RWPE2 (cell line): ENCODE measurements at places on chromosomes 6 and 20.
A peak's percentile ranks its signal among the peaks of the same experiment; 100 is the strongest.

DNA sequence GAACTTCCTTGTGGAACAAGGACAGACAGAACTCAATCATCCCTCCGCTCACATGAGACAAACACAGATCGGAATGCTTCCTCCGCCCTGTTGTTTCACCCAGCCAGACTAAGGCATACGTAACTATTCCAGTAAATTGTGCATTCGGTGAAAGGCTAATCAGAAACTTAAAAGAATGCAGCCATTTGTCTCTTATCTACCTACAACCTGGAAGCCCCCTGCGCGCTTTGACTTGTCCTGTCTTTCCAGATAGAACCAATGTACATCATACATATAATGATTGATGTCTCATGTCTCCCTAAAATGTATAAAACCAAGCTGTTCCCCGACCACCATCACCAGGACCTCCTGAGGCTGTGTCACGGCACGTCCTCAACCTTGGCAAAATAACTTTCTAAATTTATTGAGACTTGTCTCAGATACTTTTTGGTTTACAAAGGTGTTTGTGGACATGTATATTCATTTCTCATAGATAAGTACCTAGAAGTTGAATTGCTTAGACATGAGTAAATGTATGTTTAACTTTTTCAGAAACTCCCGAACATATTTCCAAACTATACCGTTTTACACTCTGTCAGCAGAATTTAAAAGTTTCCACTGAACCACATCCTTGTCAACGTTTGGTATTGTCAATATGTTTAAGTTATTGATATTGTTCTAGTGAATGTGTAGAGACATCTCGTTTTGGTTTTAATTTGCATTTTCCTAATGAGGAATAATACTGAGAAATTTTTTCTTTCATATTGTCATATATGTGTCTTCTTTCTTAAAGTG is 197.6 kb upstream of the THBS2 start:
- no peak for DNase-seq

GRCh38 chr20:32277361-32278198 is at the start of gene KIF3B:
KIF3B (plus strand) TSS chr20:32277651; CDS start chr20:32309778, 32,127 bp downstream.
- DNase-seq, result peak; percentile 99

- DNase-seq, result peak; percentile 89
Measured at GRCh38 chr20:48827855-48828733, at the start of gene PREX1. PREX1 (minus strand) TSS chr20:48827999; CDS start chr20:48827860, 139 bp downstream.

DNA sequence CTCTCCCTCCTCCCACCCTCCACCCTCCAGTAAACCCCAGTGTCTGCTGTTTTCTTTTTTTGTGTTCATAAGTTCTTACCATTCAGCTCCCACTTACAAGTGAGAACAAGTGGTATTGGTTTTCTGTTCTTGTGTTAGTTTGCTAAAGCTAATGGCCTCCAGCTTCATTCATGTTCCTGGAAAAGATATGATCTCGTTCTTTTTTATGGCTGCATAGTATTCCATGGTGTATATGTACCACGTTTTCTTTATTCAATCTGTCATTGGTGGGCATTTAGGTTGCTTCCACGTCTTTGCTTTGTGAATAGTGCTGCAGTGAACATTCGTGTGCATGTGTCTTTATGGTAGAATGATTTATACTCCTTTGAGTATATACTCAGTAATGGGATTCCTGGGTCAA is 42.7 kb upstream of the KCNG1 start:
- DNase-seq, result no peak

DNA sequence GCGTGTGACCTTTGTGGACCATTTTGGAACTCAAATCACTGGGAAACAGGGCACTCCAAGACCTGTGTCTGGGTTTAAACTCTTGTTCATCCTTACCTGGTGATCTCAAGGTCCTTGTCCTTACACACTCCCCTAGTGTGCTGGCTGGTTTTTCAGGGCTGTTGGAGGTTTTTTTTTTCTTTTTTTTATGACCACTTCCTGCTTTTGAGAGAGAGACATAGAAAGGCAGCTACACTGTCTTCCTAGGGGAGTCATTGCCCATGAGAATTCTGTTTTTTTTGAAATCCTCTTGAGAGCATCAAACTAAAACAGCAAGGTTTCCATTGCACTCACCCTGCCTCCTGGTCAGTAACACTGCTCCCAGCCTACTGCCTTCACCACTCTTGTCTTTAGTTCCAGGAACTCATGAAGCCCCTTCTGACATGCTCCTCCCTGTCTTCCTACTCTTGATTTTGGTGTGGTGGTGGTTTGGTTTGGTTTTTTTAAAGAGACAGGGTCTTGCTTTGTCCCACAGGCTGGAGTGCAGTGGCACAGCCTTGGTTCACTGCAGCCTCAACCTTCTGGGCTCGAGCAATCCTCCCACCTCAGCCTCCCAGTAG is 28.6 kb downstream of the PRPH2 start:
- no peak for DNase-seq

GRCh38 chr20:53826597-53827291 is 233.1 kb upstream of the ZNF217 start:
- peak; percentile 15 for DNase-seq

GRCh38 chr6:148578489-148578814 is 168.4 kb upstream of the UST start:
- no peak for DNase-seq

DNA sequence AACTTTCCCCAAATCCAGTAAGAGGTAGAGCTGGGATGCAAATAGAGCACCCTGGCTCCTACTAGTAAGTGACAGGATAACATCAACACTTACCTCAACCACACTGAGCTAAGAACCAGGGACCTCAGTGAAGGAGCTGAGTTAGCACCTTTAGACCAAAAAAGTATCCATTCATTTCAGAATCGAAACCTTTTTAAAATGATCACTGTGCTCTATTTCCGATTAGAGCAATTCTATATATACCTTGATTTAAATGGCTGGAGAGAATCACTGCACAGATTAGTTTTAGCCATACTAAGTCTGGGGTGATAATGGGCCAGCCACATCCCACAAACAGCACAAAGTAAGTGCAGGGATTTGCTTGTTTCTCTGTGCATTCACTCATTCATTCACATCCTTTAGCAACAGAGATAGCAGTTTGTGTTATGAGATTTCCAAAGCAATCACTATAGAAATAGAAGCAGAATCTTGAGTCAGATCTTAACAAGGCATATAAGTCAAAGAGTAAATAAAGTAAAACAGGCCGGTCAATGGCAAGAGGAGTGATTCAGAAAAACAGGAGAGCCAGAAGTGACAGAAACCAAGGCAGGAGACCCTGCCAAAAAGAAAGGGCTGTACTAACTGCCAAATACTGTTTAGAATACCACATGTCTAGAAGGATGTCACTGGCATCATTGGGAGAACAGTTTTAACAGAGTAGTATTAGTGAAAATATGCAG is 136.3 kb downstream of the KIF13A start:
- no peak for DNase-seq

- no peak for DNase-seq
Measured at GRCh38 chr20:6671829-6672228, 95.7 kb upstream of the BMP2 start.

DNA sequence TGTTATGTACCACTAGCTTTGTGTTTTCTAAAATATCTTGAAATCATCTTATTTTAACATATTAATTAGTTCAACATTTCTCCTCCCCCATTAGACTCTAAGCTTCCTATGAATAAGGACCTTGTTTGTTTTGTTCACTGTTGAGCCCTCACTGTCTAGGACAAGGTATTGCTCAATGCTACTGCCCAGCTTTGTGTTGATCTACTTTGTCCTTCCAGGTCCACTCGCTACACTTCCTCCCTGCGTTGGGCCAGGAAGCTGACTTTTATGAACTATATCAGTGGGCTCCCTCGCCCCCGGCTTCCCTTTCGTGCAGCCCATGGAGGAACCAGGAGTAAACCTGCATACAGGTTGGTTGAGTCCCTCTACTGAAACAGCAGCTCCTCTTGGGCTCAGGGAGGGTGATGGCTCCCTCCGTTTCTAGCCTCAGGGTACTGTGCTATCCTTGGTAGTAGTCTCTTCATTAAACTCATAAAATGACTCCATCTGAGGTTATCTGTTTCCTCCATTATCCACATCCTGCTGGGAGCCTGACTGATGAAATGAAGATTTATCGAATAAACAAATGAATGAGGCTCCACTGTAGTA is 272.5 kb downstream of the CLIC5 start:
- DNase-seq, result no peak

DNA sequence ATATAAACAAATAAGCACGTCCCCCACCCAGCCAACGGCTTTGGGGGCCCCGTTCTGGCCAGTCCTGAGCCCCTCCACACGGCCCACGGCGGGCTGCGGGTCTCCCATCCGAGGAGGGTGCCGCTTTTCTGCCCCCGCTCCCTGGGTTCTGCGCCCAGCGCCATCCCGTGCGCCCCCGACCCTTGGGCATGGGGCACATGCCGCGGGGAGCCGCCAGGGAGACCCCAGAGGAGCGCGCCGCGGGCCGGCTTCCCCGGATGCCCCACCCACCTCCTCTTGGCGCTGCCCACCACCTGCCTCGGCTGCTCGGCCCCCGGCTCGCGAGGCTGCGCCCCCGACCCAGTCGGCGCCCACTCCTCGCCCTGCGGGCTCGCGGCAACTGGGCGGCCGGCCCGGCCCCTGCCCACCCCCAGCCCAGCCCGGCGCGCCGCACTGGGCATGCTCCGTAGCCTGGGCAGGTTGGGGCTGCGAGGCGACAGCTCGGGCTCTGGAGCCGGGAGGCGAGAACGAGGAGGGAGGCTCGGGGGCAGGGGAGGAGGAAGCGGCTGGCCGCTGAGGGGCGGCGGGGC is 570 bp upstream of the PLCB4 start:
- peak; percentile 73 for DNase-seq
